ENCODE measurements at places on chromosomes 7 and 10.

DNA sequence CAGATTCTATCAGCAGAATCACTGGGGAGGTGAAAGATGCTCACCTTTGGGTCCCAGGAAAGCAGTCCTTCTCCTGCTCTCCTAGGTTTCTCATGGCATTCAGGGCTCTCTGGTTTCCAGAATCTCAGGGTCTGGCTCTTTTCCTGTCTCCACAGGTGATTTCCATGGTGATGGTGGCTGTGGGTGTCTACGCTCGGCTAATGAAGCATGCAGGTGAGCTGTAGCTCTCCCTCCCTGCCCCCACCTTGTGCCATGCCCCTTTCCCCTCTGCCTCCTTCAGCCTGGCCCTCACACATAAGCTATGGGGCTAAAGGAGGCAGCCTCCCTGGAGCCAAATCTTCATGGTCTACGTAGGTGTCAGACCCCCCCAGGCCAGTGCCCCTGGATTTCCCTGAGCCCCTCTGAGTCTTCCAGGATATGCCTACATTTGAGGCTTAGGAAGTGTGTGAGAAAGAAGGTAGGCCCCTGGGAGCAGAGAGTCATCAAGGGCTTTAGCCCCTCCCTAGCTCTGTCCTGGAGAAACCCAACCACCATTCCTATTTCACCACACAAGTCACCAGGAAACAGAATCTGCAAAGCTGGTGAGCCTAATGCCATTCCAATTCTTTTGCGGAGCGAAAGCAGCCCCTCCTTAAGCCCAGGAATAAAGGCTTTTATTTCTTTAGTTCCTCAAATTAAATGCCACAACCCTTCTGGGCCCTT is 17.2 kb downstream of the TSPAN33 start:
- no peak for DNase-seq

GRCh38 chr7:102047-102711 is 90.2 kb upstream of the FAM20C start:
- no peak for DNase-seq

- DNase-seq, result no peak
Measured at GRCh38 chr10:31771331-31771831, 157.2 kb downstream of the ARHGAP12 start.

GRCh38 chr7:112193915-112194502 is 12.2 kb downstream of the DOCK4 start:
- DNase-seq, result no peak

GRCh38 chr10:49562893-49563292 is 24.0 kb upstream of the ERCC6 start:
- DNase-seq, result no peak

DNA sequence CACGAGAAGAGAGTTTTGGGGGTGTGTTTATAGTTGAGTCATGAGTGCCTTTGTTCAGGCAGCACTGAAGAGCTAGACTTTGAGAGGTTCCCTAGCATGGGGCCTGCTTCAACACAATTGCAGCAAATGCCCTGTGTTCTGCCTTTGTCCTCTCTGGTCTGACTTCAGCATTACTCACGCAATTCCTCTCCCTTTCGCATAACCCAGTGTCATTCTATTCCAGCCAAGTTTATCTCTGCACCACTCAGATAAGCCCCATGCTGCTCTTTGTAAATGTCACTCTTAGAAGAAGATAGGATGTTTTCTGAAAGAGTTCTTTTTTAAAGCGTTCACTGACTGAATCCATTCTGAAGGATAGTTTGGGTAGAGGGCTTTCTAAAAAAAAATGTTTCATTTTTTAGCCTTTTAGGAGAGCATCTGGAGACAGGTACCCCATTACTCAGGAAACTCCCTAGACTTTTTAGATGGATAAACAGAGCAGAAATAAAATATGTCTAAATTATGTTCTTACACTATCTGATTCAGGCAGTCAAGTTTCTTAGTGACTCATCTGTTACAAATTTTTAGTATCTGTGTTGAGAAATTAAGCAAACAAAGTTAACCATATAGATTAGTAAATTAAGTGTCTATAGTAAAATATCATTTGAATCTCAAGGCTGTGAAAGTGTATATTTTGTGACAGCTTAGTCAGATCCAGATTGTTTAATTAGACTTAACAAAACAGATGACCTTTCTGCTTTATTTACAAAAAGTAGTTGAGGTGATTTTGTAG is 318.5 kb downstream of the GPR158 start:
- no peak for DNase-seq

GRCh38 chr10:62083412-62084267 is 182.1 kb downstream of the ARID5B start:
- peak; percentile 71 for DNase-seq

DNA sequence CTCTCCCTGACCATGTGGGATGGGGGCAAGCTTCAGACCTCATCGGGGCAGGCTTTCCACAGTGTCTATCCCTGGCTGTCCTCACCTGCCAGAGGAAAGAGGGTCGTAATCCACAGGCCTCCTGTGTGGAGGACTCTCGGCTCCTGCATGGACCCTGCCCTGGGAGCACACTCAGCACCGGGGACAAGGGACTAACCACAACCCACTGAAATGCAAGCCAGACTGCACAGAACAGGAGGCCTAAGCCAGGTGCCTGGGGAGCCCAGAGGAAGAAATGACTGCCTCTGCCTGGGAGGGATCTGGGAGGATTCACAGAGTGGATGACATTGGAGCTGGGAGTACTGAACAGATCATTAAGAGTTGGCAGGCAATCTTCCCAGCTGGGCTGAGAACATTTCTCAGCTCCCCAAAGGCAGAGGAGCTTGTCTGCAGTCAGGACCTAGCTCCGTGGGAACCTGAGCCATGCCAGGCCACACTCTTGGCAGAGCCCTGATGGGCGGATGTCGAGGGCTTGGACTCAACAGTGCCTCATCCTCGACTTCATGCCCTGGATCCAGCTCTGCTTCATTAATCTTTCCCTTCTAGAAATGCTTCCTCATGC is 213.4 kb downstream of the USP6NL start:
- no peak for DNase-seq

- no peak for DNase-seq
Measured at GRCh38 chr10:77428691-77429395, 208.8 kb downstream of the KCNMA1 start.

- peak; percentile 32 for DNase-seq
Measured at GRCh38 chr7:127588019-127588696, at the start of gene ARF5. ARF5 (plus strand) TSS chr7:127588411; CDS start chr7:127588499, 88 bp downstream.

DNA sequence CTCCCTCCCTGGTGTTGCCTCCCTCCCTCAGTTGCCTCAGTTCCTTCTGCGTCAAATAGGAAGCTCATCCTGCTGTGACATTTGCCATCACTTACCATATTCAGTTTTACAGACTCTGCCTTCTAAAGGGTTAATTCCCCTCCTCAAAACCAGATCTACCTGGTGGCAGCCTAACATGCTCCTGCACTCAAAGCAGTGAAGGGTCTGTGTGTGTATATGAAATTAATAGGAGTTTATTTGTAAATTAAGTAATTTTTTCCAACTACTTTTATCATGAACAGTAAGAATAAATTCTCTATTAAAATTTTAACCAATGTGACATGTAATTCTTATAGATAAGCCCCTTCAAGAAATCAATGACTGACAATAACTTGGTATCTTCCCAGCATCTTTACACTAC is 158.6 kb upstream of the INSYN2A start:
- peak; percentile 12 for DNase-seq

DNA sequence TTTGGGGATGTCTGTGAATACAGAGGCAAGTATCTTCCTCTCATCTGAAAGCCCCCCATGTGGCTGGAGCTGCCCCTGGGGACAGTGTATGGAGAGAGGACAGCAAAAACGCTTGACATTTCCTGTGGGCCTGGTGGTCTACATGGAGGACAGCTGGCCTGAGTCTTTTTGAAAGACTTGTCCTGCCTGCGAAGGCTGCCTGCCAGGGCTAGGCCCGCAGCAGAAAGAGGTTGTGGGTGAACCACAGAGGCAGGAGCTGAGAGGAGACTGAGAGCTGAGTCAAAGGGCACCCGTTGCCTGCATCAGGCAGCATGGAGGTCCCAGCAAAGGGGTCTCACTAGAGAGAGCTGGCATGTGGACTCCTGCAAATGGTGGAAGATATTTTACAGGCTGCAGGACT is 66.4 kb downstream of the KAT6B start:
- no peak for DNase-seq

- no peak for DNase-seq
Measured at GRCh38 chr7:55127135-55127551, 108.3 kb downstream of the EGFR start.

DNA sequence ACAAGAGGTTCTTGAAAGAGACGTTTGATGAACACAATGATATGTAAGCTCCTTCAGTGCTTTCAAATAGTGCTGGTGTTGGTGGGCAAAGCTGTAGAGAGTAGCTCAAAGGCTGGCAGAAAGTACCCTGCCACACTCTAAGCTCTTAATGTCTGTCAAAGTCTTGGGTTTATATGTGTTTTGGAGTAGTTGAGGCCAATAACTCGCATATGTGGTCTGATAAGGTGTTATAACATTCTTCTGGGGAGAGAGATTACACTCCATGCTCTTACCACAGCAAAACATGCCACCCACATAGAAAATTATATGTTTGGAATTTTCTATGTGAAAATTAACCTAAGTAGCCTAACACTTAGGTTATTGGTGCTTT is 30.8 kb upstream of the NME8 start:
- no peak for DNase-seq

DNA sequence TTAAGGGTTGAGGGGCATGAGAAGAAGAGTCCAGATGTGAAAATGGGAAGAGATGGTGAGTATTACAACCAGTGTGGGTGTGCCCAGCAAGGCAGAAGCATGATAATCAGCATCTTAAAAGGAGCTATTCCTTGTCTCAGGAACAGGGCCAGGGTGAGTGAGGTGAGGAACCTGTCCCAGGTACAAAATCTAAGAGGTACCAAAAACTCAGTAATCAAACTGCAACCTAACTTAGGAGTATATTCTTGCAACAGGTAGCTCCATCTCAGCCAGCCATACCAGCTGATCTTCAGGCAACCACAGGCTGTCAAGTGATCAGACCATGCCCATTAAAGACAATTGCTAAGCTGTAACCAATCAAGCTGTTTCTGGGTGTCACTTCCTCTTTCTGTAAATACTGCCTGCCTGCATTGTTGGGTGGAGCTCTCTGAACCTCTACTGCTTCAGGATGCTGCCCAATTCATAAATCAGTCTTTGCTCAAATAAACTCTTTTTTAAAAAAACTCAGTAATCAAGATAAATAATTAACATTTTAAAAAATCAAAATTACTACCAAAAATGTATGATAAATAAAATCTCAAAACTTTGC is 7.4 kb downstream of the KEL start:
- DNase-seq, result no peak

DNA sequence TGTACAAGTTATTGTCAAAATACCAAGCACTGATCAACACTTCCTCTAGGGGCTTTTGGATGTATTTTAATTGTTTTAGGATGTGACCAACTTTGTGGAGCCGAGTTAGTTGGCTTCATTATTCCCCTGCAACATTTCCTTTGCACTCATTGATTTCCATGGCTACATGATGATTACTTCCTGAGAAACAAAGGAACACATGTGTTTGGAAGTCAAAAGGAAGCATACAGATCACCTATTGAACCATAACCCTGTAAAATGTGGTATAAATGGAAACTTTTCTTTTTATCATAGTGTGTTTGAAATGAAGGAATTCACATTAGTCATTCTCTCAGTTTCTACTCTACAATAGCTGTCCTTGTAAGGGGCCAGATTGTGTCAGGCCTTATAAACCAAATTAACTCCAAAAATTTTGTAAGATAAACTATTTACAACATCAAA is 32.2 kb upstream of the EXOC6 start:
- DNase-seq, result no peak

DNA sequence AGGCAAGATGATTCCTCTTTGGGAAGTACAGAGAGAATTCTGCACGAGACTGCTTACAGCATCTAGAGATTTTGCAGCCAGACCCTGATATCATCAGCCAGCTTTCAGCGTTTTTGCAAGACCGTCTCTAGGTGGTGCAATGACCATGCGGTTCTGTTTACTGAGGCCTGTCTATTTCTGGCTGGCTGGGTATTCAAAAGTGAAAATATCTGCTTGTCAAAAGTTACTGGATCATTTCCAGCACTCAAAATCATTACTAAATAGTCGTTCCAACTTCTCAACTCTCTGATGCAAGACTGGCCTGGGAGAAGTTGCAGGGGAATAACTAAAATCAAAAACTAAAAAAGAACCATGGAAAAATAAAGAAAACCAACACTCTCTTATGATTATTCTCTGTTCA is 240.1 kb downstream of the ELMO1 start:
- no peak for DNase-seq

GRCh38 chr10:81874875-81875466 is at the start of gene NRG3:
NRG3 (plus strand) TSS chr10:81875194.
- DNase-seq, result no peak

GRCh38 chr7:76074972-76075370 is 27.1 kb downstream of the MDH2 start:
- no peak for DNase-seq

- DNase-seq, result peak; percentile 51
Measured at GRCh38 chr7:106112118-106112971, at the start of gene SYPL1. SYPL1 (minus strand) TSS chr7:106112312; CDS start chr7:106112208, 104 bp downstream.

DNA sequence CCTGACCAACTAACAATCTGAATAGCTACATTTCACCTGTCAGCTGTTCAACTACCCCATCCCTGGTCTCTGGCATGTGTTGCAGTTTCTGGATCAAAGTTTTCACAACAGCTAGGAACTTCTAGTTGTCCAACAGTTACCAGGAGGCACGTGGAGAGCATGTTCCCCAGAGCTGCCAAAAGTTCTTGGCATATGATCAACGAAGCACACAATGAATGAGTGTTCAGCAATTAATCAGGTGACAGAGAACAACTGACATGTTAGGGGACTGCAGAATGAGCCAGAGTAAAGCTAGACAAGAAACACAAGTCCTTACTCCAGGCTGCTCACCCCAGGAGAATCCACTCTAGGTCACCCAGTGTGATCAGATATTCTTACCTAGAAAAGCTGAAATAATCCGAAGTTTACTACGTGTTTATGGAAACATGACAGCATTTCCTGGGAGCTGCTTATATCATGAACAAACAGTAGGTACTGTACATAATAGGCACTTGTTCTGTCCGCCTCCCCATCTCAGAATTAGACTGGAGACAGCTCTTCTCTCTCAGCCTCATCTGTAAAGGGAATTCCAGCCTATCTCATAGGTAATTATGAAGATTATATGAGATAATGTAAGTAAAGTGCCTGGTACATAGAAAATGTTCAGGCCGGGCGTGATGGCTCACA is 50.6 kb downstream of the ZNF438 start:
- peak; percentile 54 for DNase-seq

GRCh38 chr7:150487625-150488024 is 27.0 kb upstream of the GIMAP7 start:
- no peak for DNase-seq

GRCh38 chr7:94145602-94146001 is 141.4 kb upstream of the BET1 start:
- no peak for DNase-seq

GRCh38 chr7:90931986-90932916 is 332.0 kb upstream of the FZD1 start:
- DNase-seq, result no peak

Measured in NCI-H1436 treated with DMSO at 0.1 percent for 48 hours (cell line).